Esophagus squamous epithelium (tissue), 5 donors: ENCODE measurements at places on chromosomes 1 and 21.

DNA sequence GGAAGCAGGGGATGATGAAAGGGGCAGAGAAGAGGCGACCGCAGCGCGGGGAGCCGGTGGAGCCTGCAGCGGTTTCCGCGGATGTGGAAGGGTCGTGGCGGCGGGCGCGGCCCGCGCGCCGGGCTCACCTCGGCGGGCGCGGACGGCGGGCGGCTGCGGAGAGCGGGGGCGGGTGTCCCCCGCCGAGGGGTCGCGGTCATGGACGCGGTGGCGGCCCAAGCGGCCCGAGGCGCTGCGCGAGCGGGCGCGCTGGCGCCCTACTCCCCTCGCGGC, 572 bp downstream of the LPGAT1 start:
- DNase-seq: no peak

GRCh38 chr1:232483826-232484225, 146.1 kb downstream of the SIPA1L2 start:
- no peak for DNase-seq

GRCh38 chr1:67749263-67749843, 64.4 kb downstream of the GADD45A start:
- DNase-seq: no peak

DNA sequence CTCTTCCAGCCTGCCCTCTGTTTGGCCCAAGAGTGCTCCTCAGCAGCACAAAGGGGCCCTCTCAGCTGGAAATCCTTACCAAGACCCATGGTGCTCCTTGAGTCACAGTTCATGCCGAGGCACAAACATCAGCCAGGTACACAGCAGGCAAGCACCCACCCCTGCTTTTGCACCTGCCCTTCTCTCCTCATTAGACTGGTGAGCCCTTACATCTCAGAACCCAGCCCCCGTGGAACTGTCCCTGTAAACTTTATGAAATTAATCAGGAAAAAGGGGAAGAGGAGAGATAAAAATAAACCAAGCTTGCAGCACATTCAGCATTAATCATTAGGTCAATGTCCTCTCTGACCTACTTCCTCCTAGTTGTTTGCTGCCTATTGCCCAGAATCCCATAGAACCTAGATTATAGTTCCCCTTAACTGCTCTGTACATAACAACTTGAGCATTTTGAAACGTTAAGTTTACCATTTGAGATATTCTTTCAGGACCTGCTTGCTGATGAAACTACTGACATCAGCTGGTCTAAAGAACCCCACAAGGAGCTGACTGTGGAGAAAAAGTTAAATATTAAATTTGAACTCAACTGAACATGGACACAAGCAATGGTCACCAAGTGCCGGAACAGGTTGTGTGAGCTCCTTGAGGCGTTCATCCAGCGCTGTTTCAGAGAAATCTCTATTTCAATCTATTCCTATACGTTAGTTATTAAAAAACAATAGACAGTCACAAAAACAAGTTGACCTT, 738.4 kb downstream of the MATN1 start:
- DNase-seq: no peak

DNA sequence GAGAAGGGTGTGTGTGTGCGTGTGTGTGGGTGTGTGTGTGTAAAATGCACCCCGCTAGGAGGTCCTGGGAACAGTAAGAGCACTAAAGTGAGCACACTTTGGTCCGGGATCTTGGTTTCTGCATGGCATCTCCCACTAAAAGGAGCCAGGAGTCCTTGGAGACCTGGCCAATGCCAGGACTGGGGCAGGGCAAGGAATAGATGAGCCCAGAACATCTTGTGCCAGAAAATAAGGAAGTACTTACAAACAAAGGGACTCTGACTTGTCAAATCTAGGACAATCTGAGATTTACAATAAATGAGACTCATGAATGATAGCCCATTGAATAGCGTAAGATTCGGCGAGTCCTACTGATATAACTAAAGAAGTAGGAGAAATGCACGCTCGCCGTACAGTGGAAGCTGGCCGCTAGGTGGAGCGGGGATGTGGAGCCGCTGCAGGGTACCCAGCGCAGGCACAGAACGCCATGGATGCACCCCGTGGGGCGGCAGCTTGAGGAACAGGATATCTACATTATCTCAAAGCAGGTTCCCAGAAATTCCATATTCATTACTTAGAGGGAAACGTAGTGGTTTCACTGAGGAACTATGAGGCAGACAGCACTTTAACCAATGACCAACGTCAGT, 7.1 kb downstream of the SLC37A1 start:
- no peak for DNase-seq

GRCh38 chr1:204858363-204858821, 12.3 kb upstream of the NFASC start:
- DNase-seq: no peak

GRCh38 chr1:229403573-229403972, 30.3 kb downstream of the ACTA1 start:
- no peak for DNase-seq

- no peak for DNase-seq
Measured at GRCh38 chr1:240909701-240910457, 297.9 kb upstream of the GREM2 start.

DNA sequence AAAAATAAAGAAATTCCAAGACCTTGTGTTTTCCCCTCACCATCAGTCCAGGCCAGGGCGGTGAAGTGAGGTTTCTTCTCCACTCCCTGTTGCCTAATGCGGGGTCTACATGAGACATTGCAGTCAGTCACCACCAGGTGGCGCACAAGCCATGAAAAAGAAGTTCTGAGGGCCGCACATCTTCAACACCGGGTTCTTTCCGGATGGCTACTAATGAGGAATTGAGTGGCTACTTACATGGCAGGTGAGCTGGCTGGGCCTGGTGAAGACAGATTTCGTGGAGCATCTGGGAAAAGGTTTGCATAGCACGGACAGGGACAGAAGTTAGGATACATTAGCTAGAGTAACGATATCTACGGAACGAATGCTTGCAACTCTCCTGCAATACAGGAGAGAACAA, 15.8 kb upstream of the S100A11 start:
- DNase-seq: peak; percentile 37

DNA sequence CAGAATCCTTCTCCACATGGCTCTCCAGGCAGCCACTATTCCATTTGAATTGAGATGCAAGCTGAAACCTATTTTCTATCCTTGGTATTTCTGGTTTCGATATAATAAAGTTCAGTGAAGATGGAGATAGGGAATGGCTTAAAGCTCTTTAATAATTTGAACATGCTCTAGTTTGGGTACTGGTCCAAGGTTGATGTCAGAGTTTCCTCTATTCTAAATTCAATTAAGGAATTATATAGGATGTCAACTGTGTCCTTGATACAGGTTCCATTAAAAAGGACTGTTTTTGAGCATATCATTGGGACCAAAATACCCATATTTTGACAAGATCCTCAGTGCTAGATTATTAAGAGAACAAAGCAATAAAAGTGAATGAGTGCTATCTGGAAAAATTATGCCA, 245.3 kb downstream of the SPATA17 start:
- DNase-seq: no peak

DNA sequence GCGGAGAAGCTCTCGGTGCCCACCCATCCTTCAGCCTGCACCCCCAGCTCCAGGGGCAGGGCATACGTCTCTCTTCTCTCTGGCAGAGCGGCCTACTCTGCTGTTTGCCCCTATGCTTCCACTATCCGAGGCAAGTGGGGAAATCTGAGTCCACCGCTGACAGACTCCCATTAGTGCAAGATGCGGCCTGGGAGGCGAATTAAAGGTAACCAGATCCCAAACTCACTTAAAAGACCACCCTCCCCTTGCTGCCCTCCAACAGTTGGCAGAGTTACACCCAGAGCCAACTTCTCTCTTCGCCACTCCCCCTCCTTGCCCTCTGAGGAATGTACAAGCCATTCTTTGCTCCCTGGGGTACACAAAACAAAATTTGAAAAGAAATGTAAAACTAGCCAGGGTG, 6.4 kb downstream of the FOXD3 start:
- DNase-seq: no peak

- DNase-seq: no peak
Measured at GRCh38 chr1:21318714-21319159, 28.5 kb upstream of the ECE1 start.
